ENCODE measurements at places on chromosomes 12 and 14.

DNA sequence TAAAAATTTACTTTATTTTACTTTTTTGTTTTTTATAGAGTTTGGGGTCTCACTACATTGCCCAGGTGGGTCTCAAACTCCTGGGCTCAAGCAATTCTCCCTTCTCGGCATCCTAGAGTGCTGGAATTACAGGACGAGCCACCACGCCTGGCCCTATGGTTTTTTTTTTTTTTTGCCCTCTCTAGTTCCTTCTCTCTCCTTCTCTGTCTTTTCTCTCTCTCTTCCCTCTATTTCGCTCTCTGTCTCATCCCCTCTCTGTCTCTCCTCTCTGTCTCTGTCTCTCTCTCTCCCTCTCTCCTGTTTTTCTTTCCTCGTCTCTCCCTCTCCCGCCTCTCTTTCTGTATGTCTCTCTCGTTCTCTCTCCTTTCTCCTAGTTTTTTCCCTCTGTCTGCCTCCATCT lies 202.6 kb upstream of the LHX5 start:
- DNase-seq = no peak

GRCh38 chr12:12893438-12893837 lies 2.1 kb downstream of the GPRC5A start:
- DNase-seq = no peak

DNA sequence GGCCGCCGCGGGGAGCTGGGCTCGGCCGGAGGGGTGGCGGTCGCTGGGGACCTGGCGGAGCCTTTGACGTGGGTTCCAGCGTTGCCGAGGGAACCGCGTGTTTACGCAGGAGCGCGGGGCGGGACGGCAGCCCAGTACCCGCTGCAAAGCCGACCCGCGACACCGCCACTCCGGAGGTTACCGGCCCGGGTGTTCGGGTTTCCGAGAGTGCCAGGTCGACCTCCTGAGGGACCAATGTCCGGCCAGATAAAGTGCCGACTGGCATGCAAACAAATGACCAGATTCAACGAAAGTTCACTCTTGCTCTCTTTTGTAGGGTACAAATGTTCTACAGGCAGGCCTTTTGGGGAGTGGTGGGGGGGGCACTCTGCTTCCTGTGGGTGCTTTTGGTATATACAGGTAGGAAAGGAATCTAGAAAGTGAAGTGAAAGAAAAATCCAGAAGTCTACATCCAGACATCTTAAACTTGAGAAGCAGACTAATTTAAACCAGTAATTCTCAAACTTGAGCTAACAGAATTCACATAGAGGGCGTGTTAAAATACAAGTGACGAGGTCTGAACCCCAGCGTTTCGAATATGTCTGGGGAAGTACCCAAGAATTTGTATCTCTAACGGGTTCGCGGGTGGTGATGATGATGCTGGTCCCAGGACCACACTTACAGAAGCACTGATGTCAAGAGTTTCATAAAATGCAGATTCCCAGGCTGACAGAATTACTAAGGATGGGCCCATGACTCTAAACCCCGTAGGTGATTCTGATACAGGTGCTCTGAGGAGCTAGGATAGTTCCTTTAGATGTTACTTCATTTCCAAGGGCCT lies at the start of gene GPR135:
GPR135 (minus strand) TSS at position 65 of the 820 bp plus-strand sequence. CDS start 154 bp downstream, outside the sequence.
- DNase-seq = peak; percentile 73

- no peak for DNase-seq
These were observed 121.7 kb downstream of the CHST11 start for GRCh38 chr12:104578453-104578852.

- DNase-seq = no peak
These were observed 171.0 kb downstream of the PAH start for GRCh38 chr12:102745971-102746600.

- DNase-seq = peak; percentile 67
These were observed 22.4 kb downstream of the ASB2 start for GRCh38 chr14:93953739-93954515.

GRCh38 chr14:103523575-103523954 lies 935 bp upstream of the CKB start:
- DNase-seq = no peak

DNA sequence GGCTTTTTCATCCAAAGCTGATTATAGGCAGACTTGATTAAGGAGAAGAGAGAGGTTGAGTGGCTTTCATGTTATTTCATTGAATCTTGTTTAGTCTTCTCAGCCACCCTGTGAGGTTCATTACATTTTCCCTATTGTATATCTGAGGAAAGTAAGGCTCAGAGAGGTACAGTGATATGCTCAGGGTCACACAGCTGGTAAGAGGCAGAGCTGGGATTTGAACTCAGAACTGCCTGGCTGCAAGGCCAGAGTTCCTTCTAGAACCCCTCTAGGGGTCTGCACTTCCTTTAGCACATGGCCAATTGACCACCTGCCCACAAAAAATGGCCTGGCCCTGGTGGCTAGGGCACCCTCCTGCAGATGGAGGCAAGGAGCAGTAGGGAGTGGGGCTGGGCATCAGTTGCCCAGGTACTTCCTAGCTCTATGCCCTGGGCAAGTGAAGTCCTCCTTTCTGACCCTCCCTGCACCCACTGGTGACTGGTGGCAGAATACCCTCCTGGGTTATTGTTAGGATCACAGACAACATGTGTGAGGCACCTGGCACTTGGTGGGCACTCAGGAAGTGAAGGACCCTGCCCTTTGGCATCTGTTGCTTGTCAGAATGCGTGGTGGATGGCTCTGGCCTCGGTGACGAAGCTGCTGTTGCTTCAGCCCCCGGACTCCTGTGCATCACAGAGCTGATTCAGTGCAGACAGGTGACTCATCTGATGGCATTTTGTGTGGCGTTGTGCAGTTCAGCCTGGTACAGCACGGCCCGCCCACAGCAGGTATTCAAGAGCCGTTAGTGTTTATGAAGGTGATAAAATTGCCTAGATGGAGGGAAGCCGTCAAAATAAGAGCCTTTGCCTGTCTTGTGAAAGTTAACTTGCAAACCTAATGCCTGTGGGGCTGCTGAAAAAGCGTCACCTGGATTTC lies 115.8 kb downstream of the SLC25A47 start:
- DNase-seq = peak; percentile 67

Measured in activated CD8-positive, alpha-beta memory T cell treated with anti-CD3 and anti-CD28 coated beads for 24 hours (primary cell).